Islet precursor cell (in vitro differentiated cells): ENCODE measurements at places on chromosomes 6 and 20.

GRCh38 chr6:125486881-125487280 lies 185.1 kb upstream of the HDDC2 start:
- no peak for DNase-seq

- DNase-seq: no peak
Measured at GRCh38 chr6:90167514-90168379, 128.9 kb downstream of the BACH2 start.

- no peak for DNase-seq
Measured at GRCh38 chr20:53763707-53764414, 170.2 kb upstream of the ZNF217 start.

- DNase-seq: peak; percentile 47
Measured at GRCh38 chr20:23161244-23161891, 75.2 kb upstream of the CD93 start.

GRCh38 chr20:59938696-59939051 lies 1.4 kb downstream of the PPP1R3D start:
- DNase-seq: no peak

- DNase-seq: no peak
Measured at GRCh38 chr6:100317031-100317430, 147.7 kb downstream of the SIM1 start.

- DNase-seq: no peak
Measured at GRCh38 chr20:43968341-43969000, 53.8 kb downstream of the TOX2 start.

DNA sequence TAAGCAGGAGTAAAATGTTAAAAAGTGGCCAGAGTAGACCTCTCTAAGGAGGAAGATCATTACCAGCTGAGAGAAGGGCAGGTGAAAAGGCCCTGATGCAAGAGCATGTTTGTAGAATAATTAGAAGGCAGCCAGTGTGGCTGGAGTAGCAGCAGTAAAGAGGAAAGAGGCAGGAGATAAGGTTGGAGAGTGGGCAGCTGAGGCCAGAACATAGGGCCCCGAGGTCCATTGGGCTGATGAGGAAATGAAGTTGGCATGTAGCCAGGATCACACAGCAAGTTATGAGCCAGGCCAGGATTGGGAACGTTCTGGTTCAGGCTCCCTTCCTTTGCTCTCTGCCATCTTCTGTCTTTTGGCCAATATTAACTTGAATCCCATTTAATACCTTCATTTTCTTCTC lies 51.6 kb downstream of the RALY start:
- DNase-seq: no peak

DNA sequence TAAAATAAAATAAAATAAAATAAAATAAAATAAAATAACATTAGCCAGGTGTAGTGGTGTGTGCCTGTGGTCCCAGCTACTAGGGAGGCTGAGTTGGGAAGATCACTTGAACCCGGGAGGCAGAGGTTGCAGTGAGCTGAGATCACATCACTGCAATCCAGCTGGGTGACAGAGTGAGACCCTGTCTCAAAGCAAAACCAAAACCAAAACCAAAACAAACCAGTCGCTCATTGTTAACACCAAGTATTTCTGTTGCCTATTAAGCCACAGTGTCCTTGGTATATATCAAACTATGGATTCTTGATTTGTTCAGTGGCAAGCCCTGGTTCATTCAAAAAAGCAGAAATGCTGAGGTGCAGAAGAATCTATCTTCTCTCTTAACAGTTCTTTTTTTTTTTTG lies 65.7 kb downstream of the PYGB start:
- DNase-seq: no peak

DNA sequence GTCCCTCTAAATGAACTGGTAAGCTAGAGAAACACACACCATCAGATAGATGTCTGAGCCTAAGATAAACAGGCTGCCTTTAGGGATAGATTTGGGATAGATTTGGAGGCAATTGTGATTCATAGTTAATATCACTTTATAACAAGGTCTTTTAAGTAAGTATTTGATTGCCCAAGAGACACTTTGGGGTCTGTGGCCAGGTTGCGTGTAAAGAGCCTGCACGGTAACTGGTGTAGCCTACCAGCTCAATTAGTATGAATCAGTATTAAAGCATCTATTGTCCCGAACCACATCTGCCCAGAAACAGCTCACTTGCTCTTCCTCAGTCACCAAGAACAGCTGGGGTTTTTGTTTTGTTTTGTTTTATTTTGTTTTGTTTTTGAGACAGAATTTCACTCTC lies 193.3 kb downstream of the SASH1 start:
- no peak for DNase-seq

DNA sequence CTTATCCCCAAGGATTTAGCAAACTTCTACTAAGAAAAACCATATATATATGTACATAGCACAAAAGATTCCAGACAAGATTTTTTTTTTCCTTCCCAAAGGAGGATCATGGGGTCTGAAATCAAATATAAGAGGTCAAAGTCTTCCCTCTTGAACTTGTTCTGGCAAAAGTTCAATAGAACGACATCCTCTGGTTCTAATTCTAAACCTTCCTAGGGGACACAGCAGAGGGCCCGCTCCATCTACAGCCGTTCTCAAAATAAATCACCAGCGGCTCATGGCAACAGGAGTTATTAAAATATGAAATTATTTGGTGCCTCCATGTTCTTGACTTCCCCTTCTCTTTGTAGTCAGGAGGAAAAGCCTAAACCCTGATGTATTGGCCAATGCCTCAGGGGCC lies 29.0 kb downstream of the ANKRD60 start:
- no peak for DNase-seq

DNA sequence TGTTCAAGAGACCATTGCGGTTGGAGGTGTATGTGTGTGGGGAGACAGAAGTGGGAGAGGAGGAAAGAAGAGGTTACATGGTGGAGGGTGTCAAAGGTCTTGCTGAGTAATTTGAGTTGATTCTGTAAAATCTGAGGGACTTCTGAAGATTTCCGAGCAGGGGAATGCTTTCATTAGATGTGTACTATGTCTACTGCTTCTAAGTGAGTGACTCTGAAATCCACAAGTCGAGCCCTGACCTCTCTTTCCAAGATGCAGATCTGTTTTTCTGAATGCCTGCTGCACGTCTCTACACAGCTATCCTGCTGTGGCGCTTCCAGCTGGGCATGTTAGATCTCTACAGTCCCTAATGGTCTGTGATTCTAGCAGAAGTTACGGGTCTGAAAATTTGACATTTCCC lies 209.8 kb downstream of the ATXN1 start:
- no peak for DNase-seq

DNA sequence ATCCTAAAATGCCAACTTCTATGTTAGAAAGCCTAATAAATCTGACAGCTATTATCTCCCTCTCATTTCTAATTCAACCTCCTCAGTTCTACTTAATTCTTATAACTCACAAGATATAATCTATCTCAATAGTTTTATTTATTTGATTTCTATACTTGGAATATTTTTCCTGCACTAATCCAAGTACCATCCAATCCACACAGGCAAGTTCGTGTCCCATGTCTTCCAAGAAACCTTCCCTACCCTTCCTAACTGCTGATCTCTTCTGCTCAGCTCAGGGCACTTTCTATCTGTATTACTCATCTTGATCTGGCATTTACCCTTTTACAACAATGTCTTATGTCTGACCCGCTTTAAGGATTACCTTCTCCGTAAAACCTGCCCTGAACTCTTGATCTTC lies 18.2 kb downstream of the NCOA5 start:
- no peak for DNase-seq

GRCh38 chr6:40473026-40473425 lies 114.1 kb downstream of the LRFN2 start:
- DNase-seq: no peak

DNA sequence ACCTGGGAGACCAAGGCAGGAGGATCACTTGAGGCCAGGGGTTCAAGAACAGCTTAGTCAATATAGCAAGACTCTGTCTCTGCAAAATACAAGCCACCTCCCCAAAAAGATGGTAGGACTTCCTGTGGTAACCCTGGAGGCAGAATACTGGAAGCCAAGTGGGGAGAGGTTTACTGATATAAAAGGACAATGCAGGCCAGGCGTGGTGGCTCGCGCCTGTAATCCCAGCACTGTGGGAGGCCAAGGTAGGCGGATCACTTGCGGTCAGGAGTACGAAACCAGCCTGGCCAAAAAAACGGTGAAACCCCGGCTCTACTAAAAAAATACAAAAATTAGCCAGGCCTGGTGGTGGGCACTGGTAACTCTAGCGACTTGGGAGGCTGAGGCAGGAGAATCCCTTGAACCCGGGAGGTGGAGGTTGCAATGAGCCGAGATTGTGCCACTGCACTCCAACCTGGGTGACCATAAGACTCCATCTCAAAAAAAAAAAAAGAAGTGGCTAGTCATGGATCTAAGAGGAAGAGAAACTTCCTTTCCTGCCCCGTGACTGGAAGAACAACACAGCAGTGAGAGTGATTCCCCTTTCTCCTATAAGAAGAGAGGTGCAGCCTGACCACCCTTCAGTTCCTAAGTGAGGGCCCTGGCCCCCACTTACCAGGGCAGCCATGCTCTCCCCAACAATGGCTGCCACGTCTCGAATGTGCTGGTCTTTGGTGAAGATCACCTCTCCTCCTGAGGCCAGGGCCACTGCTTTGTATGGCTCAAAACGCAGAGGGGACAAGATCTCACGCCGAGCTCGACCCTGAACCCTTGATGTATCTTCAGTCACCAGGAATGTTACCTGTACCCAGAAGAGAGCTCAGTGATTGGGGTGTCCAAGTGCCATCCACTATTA lies 6.2 kb downstream of the SAPCD1 start:
- no peak for DNase-seq

GRCh38 chr6:49070411-49070810 lies 392.6 kb downstream of the MMUT start:
- no peak for DNase-seq

- DNase-seq: no peak
Measured at GRCh38 chr6:45185403-45186251, 142.5 kb upstream of the RUNX2 start.

DNA sequence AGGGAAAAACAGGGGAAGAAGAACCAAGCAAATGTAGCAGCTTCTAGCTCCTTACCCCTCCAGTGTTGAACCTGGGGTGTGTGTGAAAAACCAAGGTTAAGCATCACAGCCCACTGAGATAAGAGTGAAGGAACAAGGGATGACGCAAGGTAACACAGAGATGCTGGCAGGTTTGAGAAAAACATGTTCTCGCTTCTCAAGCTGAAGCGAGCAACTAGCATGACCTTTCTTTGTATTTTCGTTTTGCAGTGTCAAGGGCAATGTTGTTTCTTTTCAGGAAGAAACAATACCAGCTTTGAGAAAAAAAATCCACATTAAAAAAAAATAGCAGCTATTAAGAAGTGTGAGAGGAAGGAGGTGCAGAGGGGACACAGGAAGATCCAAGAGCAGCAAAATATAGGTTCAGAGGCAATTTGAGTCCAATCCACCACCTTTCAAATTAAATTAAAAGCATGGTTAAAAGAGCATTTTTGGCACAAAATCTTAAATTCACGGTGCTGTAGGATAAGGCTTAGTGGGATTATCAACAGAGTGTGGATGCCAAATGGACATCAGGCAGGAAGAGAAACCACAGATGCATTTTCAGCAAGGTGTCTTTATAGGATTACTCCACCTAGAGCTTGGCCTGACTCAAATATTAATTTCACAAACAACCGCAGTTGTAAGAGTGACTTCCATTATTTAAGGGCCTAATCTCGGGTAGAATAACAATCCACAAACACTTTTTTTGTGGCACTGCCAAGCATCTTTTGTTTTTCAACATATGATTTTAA lies 70.9 kb downstream of the SYNE1 start:
- DNase-seq: no peak

GRCh38 chr20:45420125-45420524 lies 4.2 kb downstream of the PIGT start:
- no peak for DNase-seq

GRCh38 chr20:38164624-38165088 lies 414 bp downstream of the TGM2 start:
- DNase-seq: no peak

DNA sequence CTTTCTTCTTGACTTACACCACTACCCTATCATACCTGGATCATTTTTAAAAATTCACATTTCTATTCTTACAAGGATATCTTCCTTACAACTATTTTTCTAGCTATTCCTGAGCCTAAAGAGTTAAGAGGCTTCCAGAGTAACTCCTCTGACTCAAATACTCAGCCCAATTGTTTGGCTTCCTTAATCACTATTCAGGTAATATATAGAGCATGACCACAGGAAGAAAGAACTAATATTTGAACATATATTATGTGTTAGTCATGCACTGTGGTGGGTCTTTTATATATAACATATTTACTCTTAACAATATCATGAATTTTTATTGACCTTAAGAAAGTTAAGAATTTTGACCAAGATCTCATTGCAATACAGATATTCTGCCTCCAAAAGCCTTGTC lies 42.0 kb upstream of the ID4 start:
- no peak for DNase-seq

DNA sequence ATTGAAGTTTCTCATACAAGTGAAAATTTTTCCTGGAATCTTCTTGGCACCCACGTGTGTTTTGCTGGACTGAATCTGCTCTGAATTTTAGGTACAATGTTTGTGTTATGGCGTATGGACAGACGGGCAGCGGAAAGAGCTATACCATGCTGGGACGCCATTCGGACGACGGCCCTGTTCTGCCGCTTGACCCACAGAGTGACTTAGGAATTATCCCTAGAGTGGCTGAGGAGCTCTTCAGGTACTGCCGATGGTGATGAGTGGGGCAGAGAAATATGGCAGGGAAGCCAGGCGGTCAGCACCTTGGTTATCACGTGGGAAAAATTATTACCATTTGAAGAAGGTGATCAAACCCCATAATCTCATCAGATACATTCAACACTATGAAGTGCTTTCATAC lies 36.3 kb downstream of the KIF25 start:
- DNase-seq: peak; percentile 27

- DNase-seq: no peak
Measured at GRCh38 chr6:122624853-122625252, 14.6 kb downstream of the PKIB start.

- DNase-seq: no peak
Measured at GRCh38 chr6:34028691-34029360, 117.1 kb downstream of the GRM4 start.

DNA sequence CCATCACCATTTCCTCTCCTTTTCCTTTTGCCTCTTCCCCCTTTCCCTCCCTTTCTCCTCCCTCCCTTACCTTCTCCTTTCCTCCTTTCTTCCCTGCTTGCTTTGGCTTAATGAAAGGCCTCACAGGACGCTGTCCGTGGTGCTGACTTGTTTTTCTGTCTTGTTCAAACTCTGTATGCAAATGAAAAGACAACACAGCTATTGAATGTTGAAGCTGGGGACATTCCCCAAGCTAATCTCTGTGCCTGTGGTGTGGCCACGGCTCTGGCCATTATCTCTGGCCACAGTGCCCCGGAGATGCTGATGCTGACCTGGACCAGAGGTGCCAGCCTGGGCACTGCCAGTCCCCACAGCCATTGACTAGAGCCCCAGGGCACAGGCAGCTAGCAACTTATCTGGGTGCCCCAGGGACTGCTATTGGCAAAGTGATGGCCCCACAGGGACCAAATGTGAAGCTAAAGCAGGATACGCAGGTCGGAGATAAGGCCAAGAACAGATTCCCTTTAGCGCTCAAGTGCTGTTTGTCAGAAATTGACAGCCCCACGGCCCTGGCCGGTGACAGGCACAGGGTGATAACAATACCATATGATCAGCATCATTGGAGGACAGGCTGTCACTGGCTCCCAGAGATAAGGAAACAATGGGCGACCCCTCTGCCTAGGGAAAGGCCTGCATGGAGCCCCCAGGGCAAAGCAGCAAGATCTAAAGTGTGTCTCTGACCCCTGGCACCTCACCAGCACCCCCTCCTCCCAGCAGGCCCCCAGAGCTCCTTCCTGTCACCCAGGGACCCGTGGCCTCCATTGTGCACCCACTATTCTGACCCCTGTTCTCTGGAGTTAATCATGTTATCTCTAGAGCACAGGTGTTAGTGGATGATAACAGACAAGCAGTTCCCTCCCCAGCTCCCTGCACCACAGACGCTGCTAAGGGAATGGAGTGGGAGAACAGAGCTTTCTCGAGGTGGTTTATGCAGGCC lies 31.6 kb upstream of the SLC32A1 start:
- DNase-seq: peak; percentile 84
